Stomach (tissue), 19 donors: ENCODE measurements at places on chromosomes 12 and 14.

- no peak for DNase-seq
- peaks cover 14% of the 10 kb centered on the region for H3K4me1 ChIP-seq
- no peak overlapping the region for H3K27ac ChIP-seq
- no peaks in the 10 kb centered on the region for H3K27me3 ChIP-seq
- H3K4me3 ChIP-seq: no peak overlapping the region
Observed at GRCh38 chr12:15823360-15824128, 34.4 kb upstream of the EPS8 start.

GRCh38 chr14:67683842-67684241 is 9.4 kb upstream of the VTI1B start:
- no peaks in the 10 kb centered on the region for H3K27me3 ChIP-seq
- no peak for DNase-seq
- peaks cover 70% of the 10 kb centered on the region for H3K36me3 ChIP-seq
- no peak overlapping the region for H3K27ac ChIP-seq
- no peak overlapping the region for H3K4me3 ChIP-seq
- H3K4me1 ChIP-seq: no peaks in the 10 kb centered on the region

DNA sequence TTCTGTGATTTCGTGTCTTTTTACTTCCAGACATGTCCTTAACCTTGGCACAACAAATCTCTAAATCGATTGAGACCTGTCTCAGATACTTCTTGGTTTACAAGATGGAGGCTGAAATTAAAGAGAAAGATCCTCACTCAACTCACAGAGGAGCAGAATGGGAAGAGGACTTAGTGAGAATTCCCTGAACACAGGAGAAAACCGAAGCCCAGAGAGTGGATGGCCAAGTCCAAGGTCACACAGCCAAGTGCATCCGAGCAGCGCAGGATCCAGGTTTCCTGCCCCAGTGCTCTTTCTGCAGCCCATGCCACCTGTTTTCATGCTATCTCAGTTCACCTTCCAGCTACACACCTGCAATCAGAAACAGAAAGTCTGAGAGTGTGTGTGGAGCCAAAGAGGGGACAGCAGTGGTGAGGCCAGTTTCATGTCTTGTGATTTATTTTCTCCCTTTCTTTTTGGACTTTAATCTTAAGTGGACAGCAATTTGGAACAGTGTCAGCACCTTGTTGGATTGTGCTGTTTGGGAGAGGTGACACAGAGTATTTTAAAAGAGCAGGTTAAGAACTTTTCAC is 22.9 kb upstream of the TCL1B start:
- no peak for DNase-seq
- H3K36me3 ChIP-seq: no peaks in the 10 kb centered on the region
- peak overlapping the region; percentile 49 for H3K27ac ChIP-seq
- H3K4me3 ChIP-seq: no peak overlapping the region
- peaks cover 15% of the 10 kb centered on the region for H3K4me1 ChIP-seq

DNA sequence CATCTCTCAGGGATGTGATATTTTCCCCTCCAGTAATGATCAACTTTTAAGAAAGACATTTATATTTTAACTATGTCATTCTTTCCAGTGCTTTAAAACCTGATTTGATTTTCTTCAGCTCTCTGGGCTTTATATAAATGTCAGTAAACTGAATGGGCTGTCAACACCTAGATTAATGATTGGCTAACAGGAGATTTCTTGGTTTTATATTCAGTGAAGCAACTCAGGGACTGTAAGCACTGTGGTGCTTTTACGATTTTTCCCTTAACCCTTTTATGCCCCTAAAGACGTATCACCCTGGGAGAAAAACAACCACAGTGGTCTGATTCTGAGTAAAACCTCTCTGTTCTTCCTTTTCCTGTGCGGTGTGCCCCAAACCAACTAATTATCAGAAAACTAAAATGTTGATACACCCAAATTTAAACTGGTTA is 38.0 kb downstream of the PTGER2 start:
- no peak overlapping the region for H3K4me3 ChIP-seq
- DNase-seq: no peak
- peaks cover 31% of the 10 kb centered on the region for H3K4me1 ChIP-seq
- no peaks in the 10 kb centered on the region for H3K36me3 ChIP-seq
- H3K27ac ChIP-seq: peak overlapping the region; percentile 79
- no peaks in the 10 kb centered on the region for H3K27me3 ChIP-seq

DNA sequence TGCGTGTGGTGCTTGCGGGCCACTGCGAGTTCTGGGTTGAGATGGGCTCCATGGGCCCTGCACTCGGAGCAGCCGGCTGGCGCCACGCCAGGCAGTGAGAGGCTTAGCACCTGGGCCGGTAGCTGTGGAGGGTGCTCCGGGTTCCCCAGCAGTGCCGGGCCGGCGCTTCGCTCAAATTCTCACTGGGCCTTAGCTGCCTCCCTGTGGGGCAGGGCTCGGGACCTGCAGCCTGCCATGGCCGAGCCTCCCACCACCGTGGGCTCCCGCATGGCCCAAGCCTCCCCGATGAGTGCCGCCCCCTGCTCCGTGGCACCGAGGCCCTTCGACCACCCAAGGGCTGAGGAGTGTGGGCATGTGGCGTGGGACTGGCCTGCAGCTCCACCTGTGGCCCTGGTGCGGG is 375.7 kb downstream of the NELL2 start:
- DNase-seq: no peak
- H3K27me3 ChIP-seq: no peaks in the 10 kb centered on the region
- no peak overlapping the region for H3K27ac ChIP-seq
- no peak overlapping the region for H3K4me3 ChIP-seq
- H3K4me1 ChIP-seq: no peaks in the 10 kb centered on the region

DNA sequence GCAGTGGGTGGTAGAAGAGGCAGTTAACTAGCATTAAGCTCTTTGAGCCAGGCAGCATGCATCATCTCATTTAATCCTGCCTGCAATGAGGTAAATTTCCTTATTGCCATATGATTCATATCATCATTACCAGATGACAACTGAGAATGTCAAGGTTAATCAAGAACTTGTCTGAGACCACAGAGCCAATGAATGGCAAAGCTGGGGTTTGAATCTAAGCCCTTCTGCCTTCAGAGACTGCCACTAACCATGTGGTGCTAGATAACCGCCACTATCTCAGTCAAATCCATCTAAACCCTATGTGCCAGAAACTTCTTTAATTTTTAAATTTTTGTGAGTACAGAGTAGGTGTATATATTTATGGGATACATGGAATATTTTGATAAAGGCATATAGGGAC is 77.8 kb upstream of the GRIP1 start:
- no peak overlapping the region for H3K27ac ChIP-seq
- no peaks in the 10 kb centered on the region for H3K4me1 ChIP-seq

- no peaks in the 10 kb centered on the region for H3K36me3 ChIP-seq
- H3K27ac ChIP-seq: no peak overlapping the region
- H3K4me1 ChIP-seq: peaks cover 10% of the 10 kb centered on the region
Observed at GRCh38 chr12:64389154-64389553, 1.4 kb downstream of the C12orf56 start.

DNA sequence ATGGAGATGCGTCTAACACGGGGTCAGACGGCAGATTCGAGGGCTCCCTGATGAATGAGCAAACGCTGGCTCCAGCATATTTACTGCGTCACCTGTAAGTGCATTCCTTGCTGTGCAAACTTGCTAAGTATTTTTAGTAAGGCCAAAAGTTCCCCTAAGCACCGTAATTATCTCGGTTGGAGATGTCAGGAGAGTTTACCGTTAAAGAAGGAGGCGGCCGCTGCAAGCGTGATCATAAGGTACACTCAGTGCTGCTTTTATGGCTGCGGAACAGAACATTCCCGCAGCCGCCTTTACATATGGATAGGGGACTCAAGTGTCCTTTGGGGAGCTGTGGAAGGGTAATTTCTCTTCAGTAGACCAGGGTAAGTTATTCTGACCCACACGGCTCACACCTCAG is 175.6 kb downstream of the GLT1D1 start:
- H3K27ac ChIP-seq: no peak overlapping the region
- DNase-seq: no peak
- peaks cover 19% of the 10 kb centered on the region for H3K27me3 ChIP-seq

DNA sequence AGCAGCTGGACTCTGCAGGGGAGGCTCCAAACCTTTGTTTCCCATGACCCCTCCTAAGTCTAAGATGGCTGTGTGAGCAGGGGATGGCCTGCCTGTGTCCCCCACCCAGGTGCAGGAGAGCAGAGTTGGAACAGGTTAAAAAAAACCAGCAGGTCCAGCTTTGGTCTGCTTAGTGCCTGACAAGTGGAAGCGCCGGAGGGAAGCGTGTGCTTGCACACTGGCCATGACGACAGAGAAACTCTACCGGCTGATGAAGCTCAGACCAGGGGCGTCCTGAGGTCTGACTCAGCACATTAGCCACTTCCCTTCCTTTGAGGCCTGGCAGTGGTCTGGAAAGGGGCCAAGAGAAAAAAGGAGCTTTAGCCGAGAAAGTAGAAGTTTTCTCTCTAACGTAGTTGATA is 280.1 kb downstream of the VRK1 start:
- H3K36me3 ChIP-seq: no peaks in the 10 kb centered on the region
- peak; percentile 29 for DNase-seq
- H3K27ac ChIP-seq: no peak overlapping the region
- no peaks in the 10 kb centered on the region for H3K4me1 ChIP-seq
- no peaks in the 10 kb centered on the region for H3K27me3 ChIP-seq

GRCh38 chr12:123602651-123603195 is 824 bp downstream of the DDX55 start:
- no peaks in the 10 kb centered on the region for H3K27me3 ChIP-seq
- H3K36me3 ChIP-seq: peaks cover 56% of the 10 kb centered on the region
- DNase-seq: no peak
- peaks cover 30% of the 10 kb centered on the region for H3K4me1 ChIP-seq
- H3K27ac ChIP-seq: peak overlapping the region; percentile 90
- peak overlapping the region; percentile 100 for H3K4me3 ChIP-seq

- no peaks in the 10 kb centered on the region for H3K4me1 ChIP-seq
- H3K36me3 ChIP-seq: no peaks in the 10 kb centered on the region
- DNase-seq: no peak
- H3K4me3 ChIP-seq: no peak overlapping the region
Observed at GRCh38 chr14:44477953-44478352, 29.1 kb downstream of the FSCB start.

GRCh38 chr14:81400202-81400678 is at the start of gene STON2:
Gene STON2, minus strand, starts transcription at chr14:81400324. Its CDS starts 1,942 bp downstream, at chr14:81398382.
- H3K27me3 ChIP-seq: no peaks in the 10 kb centered on the region
- H3K4me3 ChIP-seq: no peak within 1 kb of the TSS
- no peak for DNase-seq
- peaks cover 1% of the 10 kb centered on the region for H3K36me3 ChIP-seq

DNA sequence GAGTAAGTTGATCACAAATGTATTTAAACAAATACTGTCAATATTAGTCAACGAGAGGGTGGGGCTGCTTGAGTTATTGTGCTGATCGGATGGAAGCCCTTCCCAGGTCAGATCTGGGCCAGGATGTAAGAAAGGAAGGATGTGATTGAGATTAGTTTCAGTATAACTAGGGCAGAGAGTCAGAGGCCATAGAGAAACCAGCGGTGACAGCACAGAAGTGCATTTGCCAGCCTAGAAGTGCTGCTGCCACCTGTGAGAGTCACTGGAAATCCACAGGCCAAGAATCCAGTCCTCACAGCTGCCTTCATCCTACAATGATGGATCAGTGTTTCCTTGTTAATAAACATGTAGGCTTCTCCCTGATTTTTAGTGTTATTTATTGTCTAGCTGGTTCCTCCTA is 9.8 kb upstream of the FERMT2 start:
- peak overlapping the region; percentile 56 for H3K27ac ChIP-seq
- H3K27me3 ChIP-seq: no peaks in the 10 kb centered on the region
- peak; percentile 41 for DNase-seq
- no peaks in the 10 kb centered on the region for H3K36me3 ChIP-seq
- peaks cover 9% of the 10 kb centered on the region for H3K4me1 ChIP-seq

- H3K36me3 ChIP-seq: no peaks in the 10 kb centered on the region
- H3K27me3 ChIP-seq: no peaks in the 10 kb centered on the region
- peak overlapping the region; percentile 76 for H3K27ac ChIP-seq
- peaks cover 45% of the 10 kb centered on the region for H3K4me1 ChIP-seq
- H3K4me3 ChIP-seq: no peak overlapping the region
Observed at GRCh38 chr12:119714614-119715267, 46.8 kb downstream of the PRKAB1 start.

DNA sequence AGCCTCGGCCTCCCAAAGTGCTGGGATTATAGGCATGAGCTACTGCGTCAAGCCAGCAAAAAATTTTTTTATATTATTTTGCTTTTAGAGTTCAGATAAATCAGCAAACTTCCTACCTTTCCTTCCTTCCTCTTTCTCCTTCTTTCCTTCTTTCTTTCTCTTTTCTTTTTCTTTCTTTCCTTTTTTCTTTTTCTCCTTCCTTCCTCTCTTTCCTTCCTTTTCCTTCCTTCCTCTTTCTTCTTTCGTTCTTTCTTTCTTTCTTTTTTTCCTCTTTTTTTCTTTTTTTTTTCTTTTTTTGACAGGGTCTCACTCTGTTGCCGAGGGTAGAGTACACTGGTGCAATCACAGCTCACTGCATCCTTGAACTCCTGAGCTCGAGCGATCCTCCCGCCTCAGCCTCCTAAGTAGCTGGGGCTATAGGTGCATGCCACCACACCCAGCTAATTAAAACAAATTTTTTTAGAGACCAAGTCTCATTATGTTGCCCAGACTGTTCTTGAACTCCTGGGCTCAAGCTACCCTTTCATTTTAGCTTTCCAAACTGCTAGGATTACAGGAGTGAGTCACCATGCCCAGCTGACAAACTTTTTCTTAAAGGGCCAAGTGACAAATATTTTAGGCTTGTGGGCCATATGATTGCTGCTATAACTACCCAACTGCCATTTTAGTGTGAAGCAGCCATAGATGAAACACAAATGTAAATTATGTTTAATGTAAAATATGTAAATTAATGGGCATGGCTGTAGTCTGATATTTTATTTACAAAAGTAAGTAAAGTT is 7.1 kb upstream of the WASHC4 start:
- H3K4me1 ChIP-seq: peaks cover 5% of the 10 kb centered on the region
- no peak overlapping the region for H3K4me3 ChIP-seq
- no peak overlapping the region for H3K27ac ChIP-seq
- no peaks in the 10 kb centered on the region for H3K36me3 ChIP-seq
- H3K27me3 ChIP-seq: no peaks in the 10 kb centered on the region
- no peak for DNase-seq

DNA sequence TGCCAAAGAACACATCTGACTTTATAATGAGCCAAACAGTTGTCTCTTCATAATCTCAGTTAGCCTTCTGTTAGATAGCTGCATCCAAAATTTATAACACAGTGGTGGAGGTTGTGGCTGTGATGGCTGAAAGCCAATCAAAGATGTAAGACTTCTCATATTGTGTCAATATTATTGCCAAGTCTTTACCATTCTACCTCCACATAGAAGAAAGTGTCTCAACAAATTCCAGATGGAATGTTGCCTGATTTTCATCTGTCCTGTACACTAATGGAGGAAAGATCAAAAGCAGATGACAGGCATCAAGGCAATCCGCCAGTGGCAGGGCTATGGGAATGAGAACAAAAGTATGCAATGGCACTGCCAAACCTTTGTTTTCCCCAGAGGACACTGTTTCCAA is 813.1 kb upstream of the NOVA1 start:
- DNase-seq: no peak
- H3K27me3 ChIP-seq: no peaks in the 10 kb centered on the region
- no peak overlapping the region for H3K27ac ChIP-seq

DNA sequence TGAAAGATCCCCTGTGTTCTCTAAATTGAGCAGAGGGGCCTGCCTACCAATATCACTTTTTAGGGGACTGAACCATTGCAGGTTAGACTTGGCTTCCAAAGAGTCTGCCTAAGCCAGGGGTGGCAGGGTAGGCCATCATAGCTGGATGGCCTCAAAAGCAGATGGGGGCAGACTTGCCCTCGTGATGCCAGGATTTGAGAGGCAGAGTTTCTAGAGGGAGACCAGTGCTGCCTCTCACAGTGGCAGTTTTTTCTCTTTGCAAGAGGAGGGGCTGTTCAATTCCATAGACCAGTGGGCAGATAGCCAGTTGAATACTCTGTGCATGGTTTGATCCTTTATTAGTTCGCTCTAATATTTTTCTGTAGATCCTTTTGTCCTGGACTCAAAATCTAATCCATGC is 23.8 kb upstream of the SMCO2 start:
- no peaks in the 10 kb centered on the region for H3K4me1 ChIP-seq
- H3K36me3 ChIP-seq: peaks cover 18% of the 10 kb centered on the region
- no peak overlapping the region for H3K4me3 ChIP-seq
- no peak overlapping the region for H3K27ac ChIP-seq
- no peak for DNase-seq
